ENCODE measurements at places on chromosomes 1 and 21.

- DNase-seq = no peak
Measured at GRCh38 chr1:4447778-4448420, 206.5 kb upstream of the AJAP1 start.

- DNase-seq = peak; percentile 74
Measured at GRCh38 chr1:198893141-198893540, 254.3 kb downstream of the PTPRC start.

GRCh38 chr1:207892764-207893163 lies 18.2 kb downstream of the CD34 start:
- no peak for DNase-seq

DNA sequence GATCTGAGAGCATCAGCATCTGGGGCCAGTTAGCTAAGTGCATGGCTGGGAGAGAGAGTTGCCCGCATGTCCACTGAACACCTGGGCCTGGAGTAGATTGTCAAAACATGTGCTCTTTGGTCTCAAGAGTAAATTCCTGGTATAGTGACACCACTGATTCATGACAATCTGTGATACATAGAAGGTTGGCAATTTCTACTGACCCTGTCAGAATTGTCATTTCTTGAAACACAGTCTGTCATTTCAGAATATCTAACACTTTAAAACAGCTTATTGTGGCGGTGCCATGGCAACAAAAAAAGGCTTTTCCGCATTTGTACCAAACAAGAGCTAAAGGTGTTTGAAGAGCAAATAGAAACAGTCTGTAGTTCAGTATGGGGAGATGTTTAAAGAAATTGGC lies 186.4 kb upstream of the FAM78B start:
- DNase-seq = peak; percentile 71

DNA sequence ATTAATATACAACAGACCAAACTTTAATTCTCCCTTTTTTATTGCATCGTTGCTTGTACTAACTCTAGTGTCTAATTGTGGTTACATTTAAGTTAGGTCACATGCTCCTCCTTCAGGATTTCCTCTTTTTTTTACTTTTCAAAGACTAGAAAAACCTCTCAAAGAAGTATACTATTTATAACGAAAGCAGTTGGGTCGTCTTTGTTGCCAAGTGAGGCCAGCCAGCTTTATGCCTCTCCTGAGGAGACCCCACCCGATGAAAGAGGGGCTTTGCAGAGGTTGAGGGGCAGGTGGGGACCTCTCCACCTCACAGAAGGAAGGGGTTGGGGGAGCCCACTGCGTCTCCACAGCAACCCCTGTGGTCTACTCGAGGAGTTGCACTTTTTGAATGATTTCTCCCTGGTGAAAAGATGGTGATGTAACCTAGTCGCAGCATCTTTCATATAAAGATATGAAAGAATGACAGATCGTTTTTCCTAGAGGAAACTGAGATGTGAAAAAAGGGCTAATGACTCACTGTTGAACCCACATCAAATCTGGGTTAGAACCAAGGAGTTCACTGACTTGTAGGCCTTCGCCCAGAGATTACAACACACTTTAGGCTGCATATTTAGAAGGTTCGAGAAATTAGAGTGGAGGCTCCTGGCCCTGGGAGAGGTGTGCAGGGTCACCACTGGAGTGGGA lies 6.4 kb downstream of the TGFB2 start:
- DNase-seq = peak; percentile 39

DNA sequence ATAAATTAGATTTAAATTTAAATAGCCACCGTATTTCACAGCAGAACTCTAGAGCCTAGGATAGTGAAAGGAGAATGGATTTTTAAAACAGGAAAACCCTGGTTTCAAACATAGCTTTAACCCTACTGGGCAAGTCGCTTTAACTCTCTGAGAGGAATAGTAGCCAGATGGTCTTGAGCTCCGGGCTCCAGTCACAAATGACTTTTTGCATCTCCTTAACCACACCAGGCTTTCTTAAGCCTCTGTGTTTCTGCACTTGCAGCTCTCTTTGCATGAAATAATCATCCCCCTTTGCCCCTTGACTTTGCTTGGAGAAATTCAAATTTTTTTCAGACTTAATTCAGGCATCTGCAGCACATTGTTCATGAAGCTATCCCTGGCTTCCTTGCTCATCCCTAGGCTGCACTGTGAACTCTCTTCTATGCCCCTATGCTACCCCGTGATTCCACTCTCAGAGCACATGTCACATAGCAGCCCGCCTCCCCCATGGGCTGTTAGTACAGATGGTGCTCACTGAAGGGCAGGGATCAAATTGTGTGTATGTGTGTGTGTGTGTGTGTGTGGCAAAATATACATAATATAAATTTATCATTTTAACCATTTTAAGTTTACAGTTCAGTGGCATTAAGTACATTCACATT lies 68.8 kb upstream of the DAB1 start:
- DNase-seq = peak; percentile 27

- no peak for DNase-seq
Measured at GRCh38 chr1:23567996-23568607, 8.8 kb upstream of the ID3 start.

DNA sequence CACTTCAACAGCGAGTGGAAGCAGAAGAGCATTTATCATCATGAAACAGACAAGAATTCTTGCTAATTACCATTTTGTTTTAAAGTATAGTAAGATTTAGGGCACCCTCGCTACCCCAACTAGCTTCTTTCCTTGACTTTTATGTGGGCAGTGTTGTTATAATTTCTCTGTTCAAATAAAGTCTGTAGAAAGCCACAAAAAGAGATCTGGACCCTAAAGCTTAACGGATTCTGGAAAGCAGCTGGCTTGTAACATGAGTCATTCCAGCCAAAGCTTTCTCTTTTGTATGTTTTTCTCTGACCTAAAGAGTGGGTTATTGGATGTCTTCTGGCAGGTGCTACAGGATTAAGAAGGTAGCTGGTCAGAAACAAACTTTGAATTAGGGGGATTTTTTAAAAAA lies 37.4 kb downstream of the RUNX1 start:
- no peak for DNase-seq

DNA sequence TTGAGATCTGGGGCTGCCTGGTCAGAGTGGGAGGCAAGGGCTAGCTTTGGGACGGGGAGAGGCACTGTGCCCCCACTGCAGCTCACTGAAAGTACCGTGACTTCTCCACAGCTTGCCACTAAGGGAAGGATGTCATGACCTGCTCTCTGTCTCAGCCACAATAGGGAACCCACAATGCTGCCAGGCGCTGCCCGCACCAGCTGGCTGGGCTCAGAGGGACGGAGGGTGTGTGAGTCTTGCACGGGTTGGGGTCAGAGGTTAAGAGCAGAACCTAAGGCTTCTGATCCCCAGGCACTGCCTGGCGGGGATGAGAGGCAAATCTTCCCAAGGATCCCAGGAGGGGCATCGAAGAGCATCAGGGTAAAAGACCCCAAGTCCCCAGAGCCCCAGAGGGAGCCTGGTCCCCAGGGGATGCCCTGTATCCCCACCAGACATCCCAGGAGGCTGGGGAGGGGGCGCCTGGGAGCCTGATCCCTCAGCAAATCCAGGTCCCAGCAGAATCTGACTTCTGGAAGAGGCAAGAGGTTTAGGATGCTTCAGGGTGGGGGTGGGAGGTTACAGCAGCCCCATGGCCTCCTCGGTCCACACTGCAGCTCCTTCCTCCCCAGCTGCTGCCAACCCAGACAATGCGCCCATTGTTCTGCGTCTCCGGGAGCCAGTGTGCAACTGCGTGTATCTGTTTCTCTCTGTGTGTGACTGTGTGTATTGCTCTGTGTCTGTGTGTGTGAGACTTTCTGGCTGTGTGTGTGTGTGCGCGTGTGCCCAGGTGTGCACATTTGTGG lies 2.0 kb upstream of the MARCKSL1 start:
- DNase-seq = no peak

DNA sequence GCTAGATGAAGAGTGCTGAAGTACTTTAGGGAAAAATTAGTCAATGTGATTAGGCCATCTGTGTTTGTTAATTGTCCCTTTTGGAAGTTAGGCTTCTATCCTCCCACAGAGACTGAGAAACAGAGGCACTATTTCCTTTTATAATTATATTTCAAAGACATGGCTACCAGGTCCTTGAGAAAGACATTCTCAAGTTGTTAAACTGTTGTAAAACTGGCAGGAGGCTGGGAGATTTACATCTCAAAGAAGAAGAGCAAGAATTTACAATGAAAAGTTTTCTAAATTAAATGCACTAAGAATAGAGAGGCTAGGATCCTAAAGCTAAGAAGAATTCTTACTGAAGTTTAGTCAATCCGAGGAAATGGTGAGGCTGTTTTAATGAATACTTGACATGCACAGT lies 74.0 kb upstream of the BRINP3 start:
- no peak for DNase-seq

GRCh38 chr1:229841230-229841629 lies 215.2 kb downstream of the URB2 start:
- no peak for DNase-seq

- no peak for DNase-seq
Measured at GRCh38 chr1:25019337-25020172, 89.5 kb upstream of the RUNX3 start.

DNA sequence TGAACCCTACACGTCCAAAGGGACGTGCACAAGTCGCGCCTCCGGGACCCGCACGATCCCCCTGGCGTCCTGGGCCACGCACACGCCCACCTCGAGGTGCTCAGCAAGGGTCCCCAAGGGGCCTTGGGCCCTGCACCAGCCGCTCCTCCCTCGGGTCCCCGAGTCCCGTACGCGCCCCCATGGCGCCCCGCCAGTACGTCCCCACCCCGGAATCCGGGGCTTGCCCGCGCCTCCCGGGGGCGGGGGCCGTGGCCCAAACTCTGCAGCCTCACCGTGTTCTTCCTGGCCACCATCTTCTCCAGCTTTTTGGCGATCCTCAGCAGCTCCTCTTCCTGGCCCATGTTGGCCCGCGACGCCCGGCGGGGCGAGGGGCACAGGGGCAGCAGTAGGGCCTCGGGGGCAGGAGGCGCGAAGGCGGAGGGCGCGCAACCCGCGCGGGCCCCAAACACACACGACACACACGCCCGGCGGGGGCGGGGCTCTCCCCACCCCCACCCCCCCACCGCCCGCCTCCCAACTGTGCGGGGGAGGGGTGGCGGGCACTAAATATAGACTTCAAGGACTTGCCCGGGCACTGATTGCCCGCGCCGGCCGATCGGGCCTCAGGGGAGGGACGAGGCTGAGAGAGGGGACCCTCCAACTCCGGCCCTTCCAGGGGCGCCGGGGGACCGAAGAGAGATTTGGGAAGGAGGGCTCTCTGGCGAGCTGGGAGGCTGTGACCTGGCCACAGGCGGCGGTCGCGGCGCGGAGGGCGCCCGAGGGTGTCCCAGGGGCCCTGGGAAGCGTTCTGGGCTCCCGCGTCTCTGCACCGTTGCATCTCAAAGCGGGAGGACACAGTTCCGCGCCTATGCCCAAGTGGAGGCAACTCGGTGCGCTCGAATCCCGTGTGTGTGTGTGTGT lies at the start of gene TCEA3:
TCEA3 (minus strand) TSS at position 456 of the 900 bp plus-strand sequence; CDS start at position 341, 115 bp downstream.
- peak; percentile 51 for DNase-seq
